Cardiac atrium fibroblast (primary cell): ENCODE measurements at places on chromosomes 7 and 10. TPM values are rescaled to one million over a fixed set of nuclear protein-coding genes. Genes with fewer than 3 reads are reported as not detected.

The MSS51 gene
- 0.65 and 1.3 TPM in 2 replicates for total RNA-seq

The SHLD2 gene
- 23.6 and 29.6 TPM in 2 replicates for total RNA-seq

The COL26A1 gene
- total RNA-seq: not detected in 2 replicates

The WDR91 gene
- total RNA-seq: 4.4 and 6.3 TPM in 2 replicates

The HHEX gene
- 3.1 and 14.8 TPM in 2 replicates for total RNA-seq

The CYP2C8 gene
- total RNA-seq: not detected in 2 replicates

The LIPA gene
- total RNA-seq: 63.2 and 90.7 TPM in 2 replicates

The DGKB gene
- total RNA-seq: under 0.01 TPM in 1 of 2 replicates, not detected in the other

The HPS1 gene
- total RNA-seq: 35.9 and 58.0 TPM in 2 replicates

The MRPS17 gene
- 11.0 and 11.6 TPM in 2 replicates for total RNA-seq
